ENCODE measurements at places on chromosomes 2 and 18.

- DNase-seq, result no peak
These were observed 11.8 kb downstream of the FBLN7 start for GRCh38 chr2:112149866-112150435.

- DNase-seq, result no peak
These were observed 22.5 kb downstream of the MAP3K2 start for GRCh38 chr2:127365211-127365643.

GRCh38 chr2:239502430-239503186 is 101.8 kb upstream of the HDAC4 start:
- DNase-seq, result no peak

- DNase-seq, result no peak
These were observed 63.1 kb downstream of the RHOB start for GRCh38 chr2:20509770-20510490.

GRCh38 chr2:239587841-239588240 is 187.0 kb upstream of the HDAC4 start:
- DNase-seq, result no peak
